Left kidney (tissue), 8 donors: ENCODE measurements at places on chromosomes 5 and 9. TPM values are rescaled to one million over a fixed set of nuclear protein-coding genes. Genes with fewer than 3 reads are reported as not detected.

DNA sequence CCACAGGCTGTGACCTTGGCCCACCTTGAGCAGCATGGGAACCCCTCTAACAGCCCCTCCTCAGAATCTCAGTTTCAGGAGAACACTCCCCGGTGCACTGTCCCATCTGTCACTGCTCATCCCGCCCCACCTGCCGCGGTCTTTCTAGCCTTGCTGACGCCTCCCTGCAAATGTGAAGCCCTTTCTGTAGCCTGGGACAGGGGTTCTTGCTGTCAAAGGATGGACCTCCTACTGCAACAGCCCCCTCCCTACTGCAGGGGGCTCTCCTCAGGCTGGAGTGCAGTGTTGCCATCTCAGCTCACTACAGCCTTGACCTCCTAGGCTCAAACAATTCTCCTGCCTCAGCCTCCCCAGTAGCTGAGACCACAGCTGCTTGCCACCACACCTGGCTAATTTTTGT is 20.0 kb downstream of the OR2V1 start:
- DNase-seq, result no peak

GRCh38 chr5:6827526-6828219 is 114.4 kb downstream of the TENT4A start:
- DNase-seq, result no peak

- DNase-seq, result no peak
These were observed 731.6 kb downstream of the DNAH5 start for GRCh38 chr5:13212886-13213285.

- DNase-seq, result no peak
These were observed 75.0 kb downstream of the NDFIP1 start for GRCh38 chr5:142183561-142183960.

DNA sequence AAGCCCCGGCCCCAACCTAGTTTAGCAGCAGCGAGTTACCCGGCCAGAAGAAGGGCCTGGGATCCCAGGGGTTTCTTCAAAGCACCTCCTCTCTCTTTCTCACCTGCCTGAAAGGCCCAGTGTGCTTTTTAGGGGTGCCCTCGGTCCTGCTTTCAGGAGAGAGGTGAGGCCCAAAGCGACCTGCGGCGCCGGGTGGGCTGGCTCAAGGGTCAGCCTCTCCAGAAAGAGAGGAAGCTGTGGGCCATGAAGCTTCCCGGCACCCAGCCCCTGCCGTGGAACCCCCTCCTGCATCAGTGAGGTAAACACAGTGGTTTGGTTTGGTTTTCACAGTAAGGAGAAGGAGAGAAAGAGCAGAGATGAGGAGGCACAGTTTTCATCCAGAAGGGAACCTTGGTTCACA is 4.3 kb downstream of the FOXB2 start:
- DNase-seq, result no peak

DNA sequence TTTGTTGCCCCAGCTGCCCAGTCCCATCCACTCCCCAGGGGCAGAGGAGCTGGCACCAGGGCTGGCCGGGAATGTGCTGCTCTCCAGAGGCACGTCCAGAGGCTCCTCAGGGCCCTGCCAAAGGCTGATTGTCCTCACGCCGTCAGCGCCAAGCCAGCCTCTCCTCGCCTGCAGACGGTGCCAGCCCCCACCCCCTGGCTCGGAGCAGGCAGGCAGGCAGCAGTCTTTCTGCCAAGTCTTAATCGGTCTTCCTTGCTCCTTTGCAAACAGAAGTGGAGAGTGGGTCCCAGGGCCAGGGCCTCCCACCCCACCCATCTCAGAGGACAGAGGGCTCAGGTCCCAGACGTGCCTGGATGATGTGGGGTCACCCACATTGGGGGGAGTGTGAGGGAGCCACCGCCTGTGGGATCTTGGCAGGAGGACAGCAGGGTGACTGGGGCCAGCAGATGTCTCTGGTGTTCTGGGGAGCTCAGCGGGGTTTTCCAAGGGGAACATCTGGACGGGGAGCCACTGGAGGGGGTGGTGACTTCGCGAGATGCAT is 36.3 kb downstream of the FAM163B start:
- no peak for DNase-seq

ZNF354C gene
- 18.4 TPM for polyA plus RNA-seq

FOXD4L4 gene
- not detected for polyA plus RNA-seq

MYOZ3 gene
- 6.9 TPM for polyA plus RNA-seq

C9orf85 gene
- 21.8 TPM for polyA plus RNA-seq

SLC46A2 gene
- polyA plus RNA-seq, result 0.12 TPM
